ENCODE measurements at places on chromosomes 3 and 15. TPM values are rescaled to one million over a fixed set of nuclear protein-coding genes. Genes with fewer than 3 reads are reported as not detected.
A peak's percentile ranks its signal among the peaks of the same experiment; 100 is the strongest.

- no peak for DNase-seq
Measured at GRCh38 chr3:41708176-41708575, 253.7 kb downstream of the ULK4 start.

DNA sequence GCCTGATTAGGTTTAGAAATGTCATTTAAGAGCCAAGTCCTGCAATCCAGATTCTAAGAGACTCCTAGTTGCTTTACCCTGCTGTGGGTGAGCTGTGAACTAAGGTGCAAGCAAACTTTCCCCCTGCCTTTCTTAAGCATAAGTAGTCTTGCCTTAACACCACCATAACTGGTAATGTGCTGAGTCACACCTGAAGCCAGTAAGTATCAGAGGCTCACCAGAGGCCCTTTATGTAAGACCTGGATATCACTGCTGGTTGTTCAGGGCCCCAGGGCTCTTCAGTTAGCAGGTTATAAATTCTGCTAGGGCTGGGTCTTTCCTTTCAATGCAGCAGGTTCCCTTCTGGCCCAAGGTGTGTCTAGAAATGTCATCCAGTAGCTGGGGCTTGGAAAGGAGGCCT lies 509.9 kb downstream of the VGLL3 start:
- no peak for DNase-seq

DNA sequence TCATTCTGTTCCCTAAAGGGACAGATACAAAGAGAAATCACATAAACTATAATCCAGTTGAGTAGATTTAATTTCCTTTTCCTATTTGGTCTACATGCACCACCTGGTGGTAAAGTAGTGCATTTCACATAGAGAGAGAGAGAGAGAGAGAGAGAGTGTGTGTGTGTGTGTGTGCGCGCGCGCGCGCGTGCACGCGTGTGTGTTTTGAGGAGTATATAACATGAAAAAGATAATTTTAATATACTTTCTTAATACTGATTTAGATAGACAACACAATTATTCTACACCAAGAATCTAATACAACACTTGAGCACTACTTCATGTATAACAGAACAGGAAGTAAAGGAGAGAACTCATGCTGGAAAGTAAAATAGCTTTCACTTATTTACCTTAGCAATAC lies 1.1 kb upstream of the FGF7 start:
- peak; percentile 35 for DNase-seq

DNA sequence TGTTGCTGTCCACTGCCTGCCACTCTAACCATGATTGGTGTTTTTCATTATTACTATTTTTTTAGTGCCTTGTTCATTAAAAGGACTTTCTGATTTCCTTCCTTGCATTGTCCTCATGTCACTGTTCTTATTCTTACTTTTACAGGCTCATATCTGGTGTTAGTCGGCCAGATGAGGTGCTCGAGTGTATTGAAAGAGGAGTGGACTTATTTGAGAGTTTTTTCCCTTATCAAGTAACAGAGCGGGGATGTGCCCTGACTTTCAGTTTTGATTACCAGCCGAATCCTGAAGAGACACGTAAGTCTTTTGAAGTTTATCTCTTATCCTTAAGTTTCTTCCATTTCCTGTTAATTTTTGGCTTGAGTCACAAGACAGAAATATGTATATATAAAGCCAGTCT lies 23.2 kb downstream of the QTRT2 start:
- DNase-seq: no peak

GRCh38 chr3:50150863-50151686 lies 4.0 kb upstream of the SEMA3F start:
- DNase-seq: no peak

GRCh38 chr3:149494022-149494758 lies 19.7 kb downstream of the TM4SF4 start:
- DNase-seq: peak; percentile 78

DNA sequence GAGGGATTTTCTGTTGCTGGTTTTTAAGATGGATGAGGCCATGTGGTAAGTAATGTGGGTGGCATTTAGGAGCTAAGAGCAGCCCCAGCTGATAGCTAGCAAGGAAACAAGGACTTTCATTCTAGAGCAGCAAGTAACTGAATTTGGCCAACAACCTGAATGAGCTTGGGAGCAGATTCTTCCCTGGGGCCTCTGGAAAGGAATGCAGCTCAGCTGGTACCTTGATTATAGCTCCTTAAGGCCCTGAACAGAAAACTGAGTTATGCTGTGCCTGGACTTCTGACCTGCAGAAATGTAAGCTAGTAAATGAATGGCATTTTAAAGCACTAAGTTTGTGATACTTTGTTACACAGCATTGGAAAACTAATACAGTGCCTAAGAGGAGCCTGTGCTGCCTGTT lies 565.5 kb downstream of the PDCD6IP start:
- no peak for DNase-seq

DNA sequence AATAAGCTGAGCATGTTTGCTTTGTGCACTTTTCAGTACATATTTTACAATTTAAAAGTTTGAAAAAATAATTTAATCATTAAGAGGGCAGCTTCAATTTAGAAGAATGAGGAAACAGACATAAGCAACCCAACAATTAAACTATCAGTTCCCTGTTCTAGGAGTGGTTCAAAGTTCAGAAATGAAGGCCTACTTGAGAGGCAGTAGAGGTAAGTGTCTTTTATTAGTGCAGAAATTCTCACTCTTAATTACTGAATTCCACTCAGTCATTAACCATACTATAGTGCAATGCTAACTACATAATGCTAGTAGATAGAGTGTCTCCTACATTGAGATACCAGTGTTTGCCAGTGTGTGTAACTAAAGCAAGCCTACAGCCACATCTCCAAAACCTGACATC lies 73.1 kb downstream of the TNIK start:
- no peak for DNase-seq

- DNase-seq: no peak
Measured at GRCh38 chr15:60265057-60265456, 132.7 kb downstream of the ANXA2 start.

DNA sequence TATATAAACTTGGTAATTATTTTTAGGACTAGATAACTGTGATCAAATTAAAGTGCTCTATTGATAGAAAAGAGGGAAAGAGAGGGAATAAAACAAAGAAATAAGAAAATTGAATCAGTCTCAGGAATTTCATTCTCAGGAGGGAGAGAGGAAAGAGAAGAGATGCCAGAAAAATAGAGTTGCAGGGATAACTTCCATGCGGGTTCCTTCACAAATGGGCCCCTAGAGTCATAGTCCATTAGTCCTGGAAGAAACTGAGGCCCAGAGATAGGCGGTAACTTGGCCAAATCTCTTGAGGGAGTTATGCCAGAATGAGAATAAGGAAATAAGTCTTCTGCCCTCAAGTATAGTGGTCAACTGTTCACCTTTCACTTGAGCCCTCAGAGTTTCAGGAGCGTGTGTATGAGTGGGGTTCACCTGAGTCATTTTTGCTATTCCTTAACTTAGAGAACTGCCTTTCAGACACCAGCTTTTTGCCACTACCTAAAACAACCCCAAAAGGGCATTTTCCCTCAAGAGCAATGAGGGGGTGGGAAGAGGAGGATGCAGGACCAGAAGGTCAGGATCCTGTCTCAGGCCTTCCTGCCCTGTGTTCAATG lies 192.6 kb downstream of the MEX3B start:
- no peak for DNase-seq

- DNase-seq: no peak
Measured at GRCh38 chr3:67653425-67654098, 850 bp downstream of the SUCLG2 start.

- no peak for DNase-seq
Measured at GRCh38 chr3:167148136-167148535, 232.0 kb downstream of the ZBBX start.

CACNA1D gene
- 3.7 TPM for polyA plus RNA-seq

IL17RB gene
- polyA plus RNA-seq: 1.3 TPM

All from right cardiac atrium (tissue), 5 donors.